Cerebellum (tissue), 4 donors: ENCODE measurements at places on chromosomes 5 and 9. TPM values are rescaled to one million over a fixed set of nuclear protein-coding genes. Genes with fewer than 3 reads are reported as not detected.

Gene NRG2
- 5.1 TPM for total RNA-seq

Gene CDKN2A
- total RNA-seq = not detected

Gene C5orf52
- not detected for total RNA-seq

Gene CCDC187
- 0.09 TPM for total RNA-seq
